Lower leg skin (tissue), 4 donors: ENCODE measurements at places on chromosomes 16 and 17. TPM values are rescaled to one million over a fixed set of nuclear protein-coding genes. Genes with fewer than 3 reads are reported as not detected.
A peak's percentile ranks its signal among the peaks of the same experiment; 100 is the strongest.

The GAS2L2 gene
- total RNA-seq = 0.93 TPM

The C17orf67 gene
- 0.58 TPM for total RNA-seq

The CPNE2 gene
- total RNA-seq = 17.0 TPM

The CHST4 gene
- not detected for total RNA-seq

The SMTNL2 gene
- total RNA-seq = 3.0 TPM

- no peak for DNase-seq
These were observed 20.0 kb downstream of the CHAD start for GRCh38 chr17:50448643-50449042.

DNA sequence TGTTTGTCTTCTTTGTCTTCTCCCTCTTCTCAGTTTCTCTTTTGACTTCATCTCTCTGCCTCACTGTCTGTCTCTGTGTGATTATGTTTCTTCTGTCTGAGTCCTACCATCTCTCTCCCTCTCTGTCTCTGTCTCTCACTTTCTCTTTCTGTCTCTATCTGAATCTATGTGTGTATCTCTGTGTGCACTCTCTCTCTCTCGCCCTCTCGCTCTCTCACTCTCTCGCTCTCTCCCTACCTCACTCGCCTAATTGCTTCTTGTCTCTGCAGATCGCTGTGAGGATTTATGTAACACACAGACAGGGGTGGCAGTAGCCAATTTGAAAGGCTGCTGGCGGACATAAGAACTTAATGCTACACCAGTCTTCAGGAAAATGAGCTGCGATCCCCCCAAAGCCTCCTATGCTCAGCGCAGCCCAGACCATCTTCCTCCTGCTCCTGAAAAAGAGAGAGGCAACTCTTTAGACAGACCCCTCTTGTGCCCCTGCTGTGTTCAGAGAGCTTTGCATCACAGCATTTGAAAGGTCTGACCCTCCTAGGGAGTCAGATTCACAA is 140.9 kb downstream of the CCT6B start:
- DNase-seq = no peak

GRCh38 chr16:35686595-35686994 is 2227.2 kb downstream of the TP53TG3F start:
- DNase-seq = no peak

DNA sequence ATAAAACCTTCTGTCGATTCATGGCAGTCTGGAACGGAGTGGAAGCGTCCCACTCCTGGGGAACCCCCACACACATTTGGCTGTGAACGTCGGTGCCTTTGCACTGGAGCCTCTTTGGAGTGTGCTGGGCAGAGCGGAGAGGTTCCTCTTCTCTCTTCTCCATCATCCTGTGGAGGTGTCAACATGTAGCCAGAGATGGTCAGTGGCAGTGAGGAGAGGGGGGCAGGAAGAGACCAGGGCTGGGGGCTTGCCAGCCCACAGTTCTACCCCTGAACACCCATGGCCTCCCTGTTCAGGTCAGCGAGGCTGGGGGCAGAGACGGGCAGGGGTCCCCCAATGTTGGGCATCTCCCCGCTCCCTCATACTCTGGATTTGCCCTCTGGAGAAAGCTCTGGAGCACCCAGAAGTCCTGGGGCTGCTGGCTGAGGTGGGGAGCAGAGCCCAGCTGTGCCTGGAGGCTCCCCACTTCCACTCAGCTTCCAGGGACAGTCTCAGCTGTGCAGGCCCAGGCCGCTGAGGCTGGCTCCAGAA is 223.7 kb downstream of the SEC14L1 start:
- DNase-seq = no peak

DNA sequence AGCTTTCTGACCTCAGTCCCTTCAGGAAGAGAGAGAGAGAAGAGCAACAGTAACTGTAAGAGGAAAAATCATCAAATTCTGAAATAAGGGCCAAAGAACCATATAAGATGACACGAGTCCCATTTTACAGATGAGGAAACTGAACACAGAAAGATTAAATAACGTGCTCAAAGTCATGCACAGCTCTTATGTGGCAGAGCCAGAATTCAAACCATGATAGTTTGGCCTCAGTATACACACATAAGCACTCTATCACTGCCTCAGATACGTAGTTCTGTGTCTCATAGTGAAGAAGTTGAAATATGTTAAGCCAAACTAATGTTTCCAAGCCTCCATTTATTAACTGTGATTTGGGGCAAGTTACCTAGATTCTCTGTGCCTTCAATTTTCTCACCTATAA is 1.9 kb upstream of the ZNF19 start:
- DNase-seq = no peak

- DNase-seq = peak; percentile 93
These were observed 11.1 kb downstream of the TNS4 start for GRCh38 chr17:40490289-40490853.

DNA sequence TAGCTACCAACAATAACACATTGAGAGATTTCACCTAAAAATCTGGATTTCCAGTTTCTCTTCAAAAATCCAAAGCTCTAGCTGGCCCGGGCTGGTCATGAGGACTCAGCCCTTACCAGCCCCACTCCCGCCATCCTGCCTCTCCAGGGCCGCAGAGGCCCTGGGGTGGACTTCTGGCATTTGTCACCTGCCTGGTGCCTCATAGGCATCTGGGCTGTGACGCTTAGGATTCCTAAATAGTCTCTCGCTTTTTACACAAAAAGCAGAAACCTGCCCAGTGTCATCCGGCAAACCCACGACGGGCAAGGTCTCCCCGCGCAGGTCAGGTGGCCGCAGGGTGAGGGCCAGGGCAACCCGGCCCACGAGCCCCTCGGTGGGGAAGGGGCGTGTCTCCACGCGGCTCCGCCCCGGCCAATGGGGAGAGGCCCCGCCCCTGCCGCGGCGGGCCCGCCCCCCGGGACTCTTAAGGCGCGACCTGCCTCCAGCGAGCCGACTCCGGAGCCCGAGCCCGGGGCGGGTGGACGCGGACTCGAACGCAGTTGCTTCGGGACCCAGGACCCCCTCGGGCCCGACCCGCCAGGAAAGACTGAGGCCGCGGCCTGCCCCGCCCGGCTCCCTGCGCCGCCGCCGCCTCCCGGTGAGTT is at the start of gene VASN:
VASN (plus strand) TSS at position 492 of the 644 bp plus-strand sequence. CDS start 9,030 bp downstream, outside the sequence.
- DNase-seq = peak; percentile 96

GRCh38 chr17:18928628-18929125 is 23.3 kb upstream of the SLC5A10 start:
- no peak for DNase-seq

DNA sequence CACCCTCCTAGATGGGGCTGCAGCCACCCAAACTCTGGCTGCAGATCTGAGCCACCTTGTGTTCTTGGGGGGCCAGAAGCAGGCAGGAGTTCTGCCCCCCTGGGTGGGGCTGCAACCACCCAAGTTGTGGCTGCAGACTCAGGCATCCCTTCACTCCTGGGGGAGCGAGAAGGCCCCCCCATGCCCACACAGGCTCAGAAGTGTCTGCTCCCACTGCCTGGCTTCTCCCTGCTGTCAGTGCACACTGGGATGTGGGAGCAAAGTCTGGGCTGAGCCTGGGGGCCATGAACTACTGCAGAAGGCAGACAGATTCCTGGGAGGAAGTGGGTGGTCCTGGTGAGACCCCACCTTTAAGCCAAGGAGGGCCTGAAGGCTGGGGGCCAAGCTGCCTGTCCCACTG is 13.0 kb downstream of the MT1X start:
- no peak for DNase-seq

DNA sequence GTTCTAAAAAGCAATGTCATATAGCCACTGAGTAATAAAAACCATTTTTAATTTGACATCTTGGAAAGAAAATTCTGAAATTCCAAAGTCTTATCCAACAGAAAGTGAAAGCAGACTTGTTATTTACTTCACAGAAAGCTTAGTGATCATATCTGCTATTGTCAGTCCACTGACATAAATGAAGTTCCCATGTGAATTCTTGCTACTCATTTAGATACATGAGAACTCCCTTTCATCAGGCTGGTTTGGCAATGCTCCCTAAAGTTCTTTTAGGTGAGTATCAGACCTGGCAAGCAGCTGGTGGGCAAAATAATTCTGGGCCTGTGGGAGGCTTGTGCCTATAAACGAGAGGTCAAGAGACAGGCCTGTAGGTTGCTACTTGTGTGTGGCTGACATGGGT is 23.4 kb downstream of the NME2 start:
- no peak for DNase-seq

GRCh38 chr17:19724501-19725420 is 8.4 kb upstream of the SLC47A2 start:
- DNase-seq = peak; percentile 82

DNA sequence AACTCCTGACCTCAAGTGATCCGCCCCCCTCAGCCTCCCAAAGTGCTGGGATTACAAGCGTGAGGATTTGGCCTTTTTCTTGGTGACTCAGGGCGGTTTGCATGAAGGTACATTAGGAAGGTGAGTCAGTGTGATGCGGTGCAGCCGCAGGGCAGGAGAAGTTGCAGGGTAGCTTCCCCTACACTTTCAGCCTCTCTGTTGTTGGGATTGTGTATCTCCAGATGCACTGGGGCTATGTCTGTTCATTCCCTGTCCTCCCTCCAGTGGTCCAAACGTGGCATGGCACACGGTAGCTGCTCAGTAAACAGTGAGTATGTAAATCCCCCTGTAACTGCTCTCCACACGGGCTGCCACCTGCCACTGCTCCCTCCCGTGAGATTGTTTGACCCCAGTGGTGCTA is 109.1 kb upstream of the CDC42EP4 start:
- no peak for DNase-seq

- no peak for DNase-seq
These were observed 310.0 kb downstream of the SEC14L1 start for GRCh38 chr17:77450742-77451244.

GRCh38 chr17:5019475-5019956 is 15.7 kb downstream of the SLC52A1 start:
- DNase-seq = no peak

DNA sequence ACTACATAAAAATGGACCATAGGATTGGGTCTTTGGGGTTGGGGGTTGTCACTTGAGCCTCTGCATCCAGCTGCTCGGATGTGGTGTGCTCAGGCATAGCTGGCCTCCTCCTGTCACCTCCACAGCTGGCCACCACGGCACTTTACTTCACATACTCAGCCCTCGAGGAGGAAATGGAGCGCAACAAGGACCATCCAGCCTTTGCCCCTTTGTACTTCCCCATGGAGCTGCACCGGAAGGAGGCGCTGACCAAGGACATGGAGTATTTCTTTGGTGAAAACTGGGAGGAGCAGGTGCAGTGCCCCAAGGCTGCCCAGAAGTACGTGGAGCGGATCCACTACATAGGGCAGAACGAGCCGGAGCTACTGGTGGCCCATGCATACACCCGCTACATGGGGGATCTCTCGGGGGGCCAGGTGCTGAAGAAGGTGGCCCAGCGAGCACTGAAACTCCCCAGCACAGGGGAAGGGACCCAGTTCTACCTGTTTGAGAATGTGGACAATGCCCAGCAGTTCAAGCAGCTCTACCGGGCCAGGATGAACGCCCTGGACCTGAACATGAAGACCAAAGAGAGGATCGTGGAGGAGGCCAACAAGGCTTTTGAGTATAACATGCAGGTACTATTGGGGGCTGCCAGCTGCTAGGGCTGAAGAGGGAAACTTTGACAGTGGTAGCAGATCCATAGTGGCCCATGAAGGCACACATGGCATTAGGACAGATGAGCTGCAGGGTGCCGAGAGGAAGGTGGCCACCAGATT is 30.8 kb downstream of the CDIP1 start:
- no peak for DNase-seq
